ENCODE measurements at places on chromosomes 2 and 18. TPM values are rescaled to one million over a fixed set of nuclear protein-coding genes. Genes with fewer than 3 reads are reported as not detected.

GRCh38 chr2:136143603-136144451 is 25.9 kb upstream of the CXCR4 start:
- DNase-seq, result no peak

The FAP gene
- total RNA-seq, result 5.7 TPM

The M1AP gene
- 10.3 TPM for total RNA-seq

The TBR1 gene
- not detected for total RNA-seq

The ATP5F1A gene
- total RNA-seq, result 785 TPM

DNA sequence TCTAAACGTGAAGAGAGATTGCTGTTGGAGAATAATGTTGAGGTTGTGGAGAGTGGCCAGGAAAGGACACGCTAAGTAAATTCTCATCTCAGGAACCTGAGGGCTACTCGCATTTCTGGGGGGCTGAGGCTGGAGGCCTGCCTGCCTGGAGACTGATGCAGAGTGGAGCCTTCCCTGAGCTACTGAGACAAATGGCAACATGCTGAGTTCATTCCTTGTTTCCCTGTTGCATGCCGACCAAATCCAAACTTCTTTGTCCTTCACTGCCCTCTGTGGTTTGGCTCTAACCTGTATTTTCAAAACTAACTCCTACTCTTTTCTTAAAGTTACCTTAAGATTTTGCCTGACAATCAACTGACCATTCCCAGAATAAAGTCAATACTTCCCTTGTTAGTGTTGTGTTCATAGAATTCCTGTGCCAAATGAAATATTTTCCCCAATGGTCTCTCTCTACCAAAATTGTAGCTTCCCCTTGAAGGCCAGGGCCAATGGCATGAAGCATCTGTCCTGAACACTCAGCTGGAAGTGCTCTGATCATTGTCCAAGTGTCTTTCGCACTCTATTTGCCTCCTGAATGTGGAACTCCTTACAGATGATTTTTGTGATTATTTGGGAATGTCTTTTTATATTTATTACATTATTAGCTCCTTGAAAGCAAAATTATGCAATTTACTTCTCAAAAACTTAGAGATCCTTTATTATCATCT is 1085.6 kb downstream of the SOCS6 start:
- DNase-seq, result no peak

The RTKN gene
- total RNA-seq, result 15.3 TPM

DNA sequence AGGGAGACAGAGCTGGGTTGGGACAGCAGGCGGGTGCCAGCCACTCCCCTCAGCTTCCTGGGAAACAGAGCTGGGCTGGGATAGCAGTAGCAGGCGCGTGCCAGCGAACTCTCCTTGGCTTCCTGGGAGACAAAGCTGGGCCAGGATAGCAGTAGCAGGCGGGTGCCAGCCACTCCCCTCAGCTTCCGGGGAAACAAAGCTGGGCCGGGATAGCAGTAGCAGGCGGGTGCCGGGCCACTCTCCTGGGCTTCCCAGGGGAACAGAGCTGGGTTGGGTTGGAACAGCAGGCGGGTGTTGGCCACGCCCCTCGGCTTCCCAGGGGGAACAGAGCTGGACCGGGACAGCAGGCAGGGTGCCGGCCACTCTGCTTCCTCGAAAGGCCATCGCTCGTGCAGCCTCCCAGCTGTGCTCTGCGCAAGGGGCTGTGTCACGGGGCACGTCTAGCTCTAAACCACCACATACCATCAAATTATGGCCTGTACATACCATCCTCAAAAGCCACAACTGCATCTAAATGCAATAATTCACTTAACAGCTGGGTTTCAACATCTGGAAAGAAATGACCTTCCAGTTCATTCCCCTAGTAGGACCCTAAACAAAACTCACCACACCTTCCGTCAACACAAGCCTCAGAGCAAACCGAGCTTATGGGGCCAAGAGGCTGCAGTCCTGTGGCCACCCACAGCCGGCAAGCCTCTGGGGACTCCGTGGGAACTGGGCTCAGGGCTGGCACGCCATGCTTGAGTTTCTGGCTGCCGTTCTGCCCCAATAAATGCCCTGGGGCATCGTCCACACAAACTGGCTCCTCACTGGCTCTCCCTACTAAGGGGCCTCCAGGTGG is 228.3 kb downstream of the TWIST2 start:
- DNase-seq, result no peak

The TRIM43 gene
- total RNA-seq, result not detected

The GCKR gene
- not detected for total RNA-seq

The MYCN gene
- 0.63 TPM for total RNA-seq

The IL37 gene
- not detected for total RNA-seq

- no peak for DNase-seq
Measured at GRCh38 chr18:2002604-2003003, 568.7 kb downstream of the METTL4 start.

The C2orf81 gene
- total RNA-seq, result 0.94 TPM

The FAM228A gene
- total RNA-seq, result 1.8 TPM

The KCTD1 gene
- total RNA-seq, result 35.1 TPM

GRCh38 chr18:68041327-68041726 is 524.8 kb upstream of the DSEL start:
- DNase-seq, result no peak

DNA sequence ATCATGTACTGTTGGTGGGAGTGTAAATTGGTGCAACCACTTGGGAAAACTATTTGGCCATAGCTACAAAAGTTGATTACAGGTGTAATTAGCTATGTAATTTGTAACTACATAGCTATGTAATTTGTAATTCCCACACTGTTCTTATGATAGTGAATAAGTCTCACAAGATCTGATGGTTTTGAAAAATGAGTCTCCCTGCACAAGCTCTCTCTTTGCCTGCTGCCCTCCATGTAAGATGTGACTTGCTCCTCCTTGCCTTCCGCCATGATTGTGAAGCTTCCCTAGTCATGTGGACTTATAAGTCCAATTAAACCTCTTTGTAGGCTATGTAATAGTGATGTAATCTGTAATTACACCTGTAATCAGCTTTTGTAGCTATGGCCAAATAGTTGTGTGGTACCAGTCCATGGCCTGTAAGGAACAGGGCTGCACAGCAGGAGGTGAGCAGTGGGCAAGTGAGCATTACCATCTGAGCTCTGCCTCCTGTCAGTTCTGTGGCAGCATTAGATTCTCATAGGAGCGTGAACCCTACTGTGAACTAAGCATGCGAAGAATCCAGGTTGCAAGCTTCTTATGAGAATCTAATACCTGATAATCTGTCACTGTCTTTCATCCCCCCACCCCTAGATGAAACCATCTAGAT is 133.7 kb upstream of the COPS8 start:
- peak; percentile 21 for DNase-seq

DNA sequence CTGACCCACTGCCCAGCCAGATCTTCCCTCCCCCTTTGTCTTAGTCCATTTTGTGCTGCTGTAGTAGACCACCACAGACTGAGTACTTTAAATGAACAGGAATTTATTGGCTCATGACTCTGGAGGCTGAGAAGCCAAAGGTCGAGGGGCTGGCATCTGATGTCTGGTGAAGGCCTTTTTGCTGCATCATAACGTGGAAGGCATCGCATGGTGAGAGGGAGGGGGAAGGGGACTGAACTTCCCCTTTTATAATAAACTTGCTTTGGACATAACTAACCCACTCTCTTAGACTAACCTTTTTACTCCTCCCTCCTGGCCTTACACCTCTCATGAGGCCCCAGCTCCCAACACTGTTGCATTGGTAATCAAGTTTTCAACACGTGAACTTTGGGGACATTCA is 83.8 kb downstream of the MAP4K4 start:
- DNase-seq, result no peak

DNA sequence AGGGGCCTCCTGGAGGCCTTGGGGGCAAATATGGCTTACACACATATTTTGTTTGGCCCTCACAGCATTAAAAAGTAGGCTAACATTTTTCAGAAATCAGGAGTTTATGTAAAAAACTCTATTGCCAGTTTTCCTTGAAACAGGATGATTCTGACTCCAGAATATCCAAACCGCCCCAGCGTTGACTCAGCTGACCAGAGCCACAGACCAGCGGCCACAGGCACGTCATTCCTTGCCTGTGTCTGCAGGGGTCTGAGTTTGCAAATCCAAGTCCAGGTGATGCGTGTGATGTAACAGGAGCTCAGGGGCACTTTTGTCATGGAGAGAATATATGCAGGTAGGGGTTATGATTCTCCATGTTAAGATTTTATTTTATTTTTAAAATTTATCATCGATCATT is 79.4 kb upstream of the ALKAL2 start:
- DNase-seq, result no peak

DNA sequence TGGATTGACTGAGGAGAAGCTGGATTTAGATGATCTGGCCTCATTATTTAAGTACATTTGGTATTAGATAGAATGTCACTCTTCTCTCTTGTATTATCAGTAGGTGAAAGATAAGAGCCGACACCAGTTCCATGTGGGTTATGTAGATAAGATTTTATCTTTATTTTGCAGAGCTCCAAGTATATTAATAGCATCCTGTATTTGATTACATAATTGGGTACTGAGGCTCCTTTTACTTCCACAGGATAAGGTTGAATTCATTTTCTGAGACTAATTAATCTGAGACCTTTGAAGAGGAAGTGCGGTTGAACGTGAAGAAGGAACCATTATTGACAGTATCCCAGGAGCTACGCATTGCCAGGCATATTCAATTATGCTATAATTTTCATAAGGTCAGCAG is 32.8 kb upstream of the CD226 start:
- DNase-seq, result no peak

The FSIP2 gene
- total RNA-seq, result 0.28 TPM

GRCh38 chr2:19785867-19786266 is 115.9 kb downstream of the TTC32 start:
- DNase-seq, result no peak

DNA sequence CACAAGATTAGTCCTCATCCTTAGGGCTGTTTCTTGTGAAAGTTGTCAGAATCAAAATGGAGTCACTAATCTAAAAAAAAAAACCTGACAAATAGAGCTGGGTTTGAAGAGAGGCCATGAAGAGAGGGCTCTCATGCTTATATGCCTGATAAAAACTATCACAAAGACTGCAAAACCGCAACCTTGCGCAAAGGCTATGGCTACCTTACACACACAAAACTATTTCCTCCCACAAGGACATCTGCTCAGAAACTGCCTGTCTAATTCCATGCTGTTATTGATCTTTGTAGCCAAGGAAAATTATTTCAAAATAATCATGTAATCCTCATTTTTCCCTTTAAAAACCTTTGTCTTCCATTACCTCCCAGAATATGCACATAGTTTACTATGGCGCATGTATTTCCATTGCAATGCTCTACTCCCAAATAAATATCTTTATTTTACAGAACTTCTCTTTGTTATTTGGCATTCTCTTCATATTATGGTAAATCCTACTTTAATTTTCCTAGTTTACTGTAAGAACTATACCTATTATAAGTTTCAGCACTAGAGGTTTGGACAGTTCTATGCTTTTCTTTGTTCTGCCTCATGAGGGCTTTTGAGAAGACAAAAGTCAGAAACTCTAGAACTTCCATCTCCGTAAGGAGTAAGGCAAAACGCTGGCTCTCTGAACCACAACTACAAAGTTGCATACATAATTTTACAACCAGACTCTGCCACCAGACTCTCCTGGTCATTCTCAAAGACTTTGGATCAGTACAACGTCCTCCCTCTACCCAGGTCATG is 9.6 kb upstream of the DPYSL5 start:
- no peak for DNase-seq

The RABL2A gene
- total RNA-seq, result 2.7 TPM

- no peak for DNase-seq
Measured at GRCh38 chr2:35501076-35501475, 854.5 kb upstream of the CRIM1 start.

The ECEL1 gene
- not detected for total RNA-seq

The NCKAP5 gene
- total RNA-seq, result 5.4 TPM

- DNase-seq, result no peak
Measured at GRCh38 chr2:45834372-45834771, 182.9 kb downstream of the PRKCE start.

DNA sequence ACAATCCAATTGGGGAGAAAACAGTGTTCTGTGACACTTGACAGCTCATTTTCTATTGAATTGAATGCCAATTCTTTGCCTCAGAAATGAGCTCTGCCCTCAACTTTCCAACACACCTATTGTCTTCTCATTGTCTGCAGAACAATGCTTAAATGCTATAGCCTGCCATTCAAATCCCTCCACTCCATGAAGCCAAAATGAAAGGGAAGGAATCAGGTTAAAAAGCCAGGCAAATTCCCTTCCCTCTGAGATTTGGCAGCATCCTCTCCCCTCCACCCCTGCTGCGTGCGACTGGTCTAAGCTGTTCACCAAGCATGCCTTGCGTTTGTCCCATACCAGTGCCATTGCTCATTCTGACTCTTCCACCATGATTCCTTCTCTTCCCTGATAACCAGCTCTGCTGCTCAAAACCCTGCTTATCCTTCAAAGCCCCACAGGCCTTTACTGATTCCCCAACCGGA is 32.4 kb upstream of the TMEM131 start:
- DNase-seq, result no peak

GRCh38 chr18:24142376-24142775 is 3.5 kb downstream of the CABYR start:
- no peak for DNase-seq

GRCh38 chr2:173599821-173600359 is 245.2 kb downstream of the CDCA7 start:
- DNase-seq, result no peak

- DNase-seq, result no peak
Measured at GRCh38 chr2:20415511-20415918, 31.4 kb upstream of the RHOB start.

- no peak for DNase-seq
Measured at GRCh38 chr2:231708773-231709635, 679 bp downstream of the PTMA start.

DNA sequence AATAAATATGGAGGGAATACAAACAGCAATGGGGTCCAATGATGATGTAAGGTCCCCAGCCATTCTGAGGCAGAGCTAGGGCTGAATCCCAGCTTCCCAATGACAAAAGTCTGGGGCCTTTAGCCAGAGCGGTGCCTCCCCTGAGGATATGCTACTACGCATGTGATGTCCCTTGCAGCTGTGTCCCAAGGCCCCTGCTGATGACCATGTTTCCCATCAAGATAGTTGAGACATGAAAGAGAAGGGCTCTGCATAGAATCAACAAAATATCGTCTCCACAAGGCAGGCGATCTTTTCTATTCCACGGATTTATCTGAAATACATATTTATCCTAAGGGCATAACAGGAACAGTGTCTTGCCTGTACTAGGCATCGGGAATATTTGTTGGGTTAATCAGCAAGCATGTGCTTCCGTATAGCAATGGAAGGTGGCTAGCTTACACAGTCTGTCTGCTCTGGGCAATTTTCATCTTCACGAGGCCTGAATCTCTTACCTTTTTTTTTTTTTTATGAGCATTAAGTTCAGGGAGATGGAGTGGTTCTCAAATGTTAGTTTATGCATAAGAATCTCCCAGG is 284.6 kb downstream of the CNTNAP5 start:
- no peak for DNase-seq

All from right atrium auricular region (tissue), 2 donors.